ENCODE measurements at places on chromosomes 16 and 17. TPM values are rescaled to one million over a fixed set of nuclear protein-coding genes. Genes with fewer than 3 reads are reported as not detected.

DNA sequence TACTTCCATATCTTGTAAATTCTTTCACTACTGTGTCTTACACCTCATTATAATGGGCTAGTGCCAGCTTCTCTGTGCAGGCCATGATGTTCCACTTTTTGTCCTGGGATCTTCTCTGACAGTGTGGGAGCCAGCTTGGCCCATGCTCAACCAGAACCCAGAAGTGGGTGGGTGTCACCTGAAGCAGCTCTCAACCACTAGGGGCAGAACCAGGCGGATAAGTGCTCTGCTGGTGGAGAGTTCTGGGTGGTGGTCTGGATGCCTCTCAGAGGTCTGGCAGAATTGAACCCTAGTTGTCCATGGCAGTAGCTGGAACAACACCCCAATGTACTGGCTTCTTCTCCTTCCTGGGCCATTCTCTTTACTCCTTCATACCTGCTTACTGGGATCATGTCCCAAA lies 254.1 kb upstream of the N4BP1 start:
- no peak for DNase-seq

GRCh38 chr17:81251709-81252301 lies 12.7 kb downstream of the NDUFAF8 start:
- no peak for DNase-seq

- no peak for DNase-seq
These were observed 7.8 kb upstream of the PRSS21 start for GRCh38 chr16:2809149-2809760.

GRCh38 chr17:71446645-71447437 lies 674.0 kb upstream of the SOX9 start:
- no peak for DNase-seq

- DNase-seq, result no peak
These were observed 2.0 kb downstream of the B3GNT9 start for GRCh38 chr16:67148656-67149275.

- DNase-seq, result no peak
These were observed 387 bp downstream of the MRPL28 start for GRCh38 chr16:369866-370436.

DNA sequence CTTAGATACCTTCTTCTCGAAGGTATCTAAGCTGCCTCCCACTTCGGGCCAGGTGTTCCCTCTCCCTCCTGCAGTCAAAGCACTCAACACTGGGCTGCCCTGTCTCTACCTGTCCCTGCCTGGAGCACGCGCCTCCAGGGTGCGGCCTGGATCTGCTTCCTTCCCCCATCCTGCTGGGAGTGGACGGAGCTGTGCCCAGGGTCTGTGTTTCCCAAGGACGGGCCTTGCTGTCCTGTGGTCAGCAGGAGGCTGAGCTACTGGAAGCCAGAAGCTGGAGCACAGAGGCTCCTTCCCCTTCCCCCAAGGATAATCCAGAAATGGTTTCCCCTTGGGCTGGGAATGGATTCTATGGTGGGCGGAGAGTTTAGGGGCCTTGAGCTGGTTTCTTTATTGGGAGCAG lies 16.7 kb downstream of the LLGL2 start:
- DNase-seq, result no peak

- DNase-seq, result no peak
These were observed 72.1 kb downstream of the BMERB1 start for GRCh38 chr16:15506441-15506840.

DNA sequence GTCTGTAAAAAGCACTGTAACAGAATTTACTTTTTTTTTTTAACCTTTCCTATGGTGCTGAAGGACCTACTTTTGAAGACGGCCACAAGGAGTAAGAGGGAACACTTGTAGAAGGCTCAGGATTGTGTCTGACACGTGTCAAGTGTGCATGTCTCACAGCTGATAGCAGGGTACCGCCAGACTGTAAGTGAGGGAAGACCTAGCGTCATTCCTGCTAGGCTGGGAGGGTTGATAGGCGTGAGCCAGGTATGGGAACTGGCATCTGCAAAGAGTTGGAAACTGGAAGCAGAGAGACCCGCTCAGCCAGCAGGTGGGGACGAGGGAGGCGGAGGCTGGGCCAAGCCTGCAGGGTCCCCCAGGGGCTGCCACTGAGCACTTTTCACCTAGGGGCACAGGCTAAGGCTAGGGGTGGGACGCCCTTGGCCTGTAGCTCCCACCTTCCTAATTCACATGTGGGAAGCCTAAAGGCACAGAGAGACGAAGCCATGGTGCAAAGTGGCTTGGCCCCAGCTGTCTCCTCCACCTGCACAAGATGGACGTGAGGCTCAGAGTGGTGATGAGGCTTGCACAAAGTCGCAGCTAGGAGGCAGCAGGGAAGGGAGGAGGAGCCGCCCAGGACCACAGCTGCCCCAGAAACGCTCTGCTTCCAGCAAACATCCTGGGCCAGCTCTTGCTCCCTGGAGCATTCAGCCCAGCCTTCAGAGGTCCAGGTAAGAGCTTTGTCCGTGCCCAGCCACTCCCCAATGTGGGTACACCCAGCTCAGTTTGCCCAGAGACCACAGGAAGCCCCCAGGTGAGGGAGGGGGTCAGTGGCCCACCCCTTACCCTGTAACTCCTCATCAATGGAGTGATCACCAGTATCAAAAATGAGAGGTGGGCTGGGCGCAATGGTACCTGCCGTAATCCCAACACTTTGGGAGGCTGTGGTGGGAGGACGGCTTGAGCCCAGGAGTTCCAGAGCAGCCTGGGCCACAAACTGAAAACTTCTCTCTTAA lies 18.9 kb downstream of the VASN start:
- no peak for DNase-seq

DNA sequence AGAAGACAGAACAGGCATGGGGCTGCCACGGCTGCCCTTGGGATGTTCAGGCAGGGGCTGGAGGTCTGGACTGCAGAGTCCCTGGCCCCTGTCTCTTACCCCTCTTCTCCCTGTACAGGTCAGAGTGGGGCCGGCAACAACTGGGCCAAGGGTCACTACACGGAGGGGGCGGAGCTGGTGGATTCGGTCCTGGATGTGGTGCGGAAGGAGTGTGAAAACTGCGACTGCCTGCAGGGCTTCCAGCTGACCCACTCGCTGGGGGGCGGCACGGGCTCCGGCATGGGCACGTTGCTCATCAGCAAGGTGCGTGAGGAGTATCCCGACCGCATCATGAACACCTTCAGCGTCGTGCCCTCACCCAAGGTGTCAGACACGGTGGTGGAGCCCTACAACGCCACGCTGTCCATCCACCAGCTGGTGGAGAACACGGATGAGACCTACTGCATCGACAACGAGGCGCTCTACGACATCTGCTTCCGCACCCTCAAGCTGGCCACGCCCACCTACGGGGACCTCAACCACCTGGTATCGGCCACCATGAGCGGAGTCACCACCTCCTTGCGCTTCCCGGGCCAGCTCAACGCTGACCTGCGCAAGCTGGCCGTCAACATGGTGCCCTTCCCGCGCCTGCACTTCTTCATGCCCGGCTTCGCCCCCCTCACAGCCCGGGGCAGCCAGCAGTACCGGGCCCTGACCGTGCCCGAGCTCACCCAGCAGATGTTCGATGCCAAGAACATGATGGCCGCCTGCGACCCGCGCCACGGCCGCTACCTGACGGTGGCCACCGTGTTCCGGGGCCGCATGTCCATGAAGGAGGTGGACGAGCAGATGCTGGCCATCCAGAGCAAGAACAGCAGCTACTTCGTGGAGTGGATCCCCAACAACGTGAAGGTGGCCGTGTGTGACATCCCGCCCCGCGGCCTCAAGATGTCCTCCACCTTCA lies 11.7 kb downstream of the TUBB3 start:
- no peak for DNase-seq

DNA sequence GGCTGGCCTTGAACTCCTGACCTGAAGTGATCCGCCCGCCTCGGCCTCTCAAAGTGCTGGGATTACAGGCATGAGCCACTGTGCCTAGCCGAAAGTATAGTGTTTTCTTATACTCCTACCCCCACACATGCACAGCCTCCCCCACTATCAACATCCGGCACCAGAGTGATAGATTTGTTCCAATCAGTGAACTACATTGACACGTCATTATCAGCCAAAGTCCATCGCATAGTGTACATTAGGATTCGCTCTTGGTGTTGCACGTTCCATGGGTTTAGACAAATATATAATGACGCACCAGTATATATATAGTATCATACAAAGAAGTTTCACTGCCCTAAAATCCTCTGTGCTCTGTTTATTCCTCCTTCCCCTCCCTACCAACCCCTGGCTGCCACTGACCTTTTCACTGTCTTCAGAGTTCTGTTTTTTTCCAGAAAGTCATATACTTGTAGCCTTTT lies 11.9 kb upstream of the TM4SF5 start:
- DNase-seq, result no peak

GRCh38 chr16:55686671-55687070 lies 30.9 kb downstream of the SLC6A2 start:
- DNase-seq, result no peak

GRCh38 chr16:8768692-8769091 lies 28.7 kb downstream of the TMEM186 start:
- DNase-seq, result peak; percentile 12

GRCh38 chr16:79571903-79572535 lies 28.5 kb downstream of the MAF start:
- no peak for DNase-seq

DNA sequence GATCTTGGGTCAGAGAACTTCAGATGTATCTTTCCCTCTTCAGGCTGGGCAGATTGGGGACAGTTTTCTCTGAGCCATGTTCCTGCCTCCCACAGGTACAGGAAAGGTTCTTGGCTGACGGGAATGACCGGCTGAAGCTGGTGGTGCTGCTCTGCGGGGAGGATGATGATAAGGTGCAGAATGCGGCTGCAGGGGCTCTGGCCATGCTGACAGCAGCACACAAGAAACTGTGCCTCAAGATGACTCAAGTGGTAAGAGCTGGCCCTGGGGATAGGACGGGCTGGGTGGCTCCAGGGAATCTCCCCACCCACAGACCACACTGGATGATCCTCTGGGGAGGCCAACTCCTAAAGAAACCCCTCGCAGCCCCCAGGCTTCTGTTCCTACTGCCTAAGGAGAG lies 10.9 kb downstream of the SLC35G3 start:
- peak; percentile 32 for DNase-seq

DNA sequence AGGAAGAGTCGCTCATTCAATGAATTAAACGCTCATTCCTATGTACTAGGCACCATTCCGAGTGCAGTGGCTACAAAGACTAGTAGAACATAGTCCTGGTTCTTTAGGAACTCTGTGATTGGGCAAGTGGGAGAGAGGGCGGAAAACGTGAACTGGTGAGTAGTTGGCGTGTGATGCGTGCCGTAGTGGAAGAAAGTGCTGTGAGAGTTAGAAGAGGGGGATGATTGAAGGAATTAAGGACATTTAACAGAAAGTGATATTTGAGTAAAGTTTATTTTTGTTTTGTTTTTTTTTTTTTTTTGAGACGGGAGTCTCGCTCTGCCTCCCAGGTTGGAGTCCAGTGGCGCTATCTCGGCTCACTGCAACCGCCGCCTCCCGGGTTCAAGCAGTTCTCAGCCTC lies 7.9 kb upstream of the SLFN14 start:
- DNase-seq, result peak; percentile 40

DNA sequence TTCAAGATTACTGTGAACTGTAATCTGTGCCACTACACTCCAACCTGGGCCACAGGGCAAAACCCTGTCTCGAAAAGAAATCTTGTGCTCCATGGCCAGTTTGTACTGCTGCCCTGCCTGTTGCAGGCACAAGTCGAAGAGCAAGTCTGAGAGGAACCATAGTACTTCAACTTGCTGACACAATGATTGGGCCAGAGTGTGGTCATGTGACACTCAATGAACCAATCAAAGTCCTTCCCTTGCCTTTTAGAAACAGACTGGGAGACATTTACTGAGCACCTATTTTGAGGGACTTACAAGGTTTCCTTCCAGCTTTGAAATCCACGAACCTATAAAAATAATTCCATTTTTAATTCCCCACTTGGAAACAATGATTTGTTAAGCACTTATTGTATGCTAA lies 39.8 kb upstream of the TMC5 start:
- no peak for DNase-seq

- no peak for DNase-seq
These were observed 190.7 kb downstream of the C16orf95 start for GRCh38 chr16:87126403-87127025.

- DNase-seq, result peak; percentile 12
These were observed 43.6 kb upstream of the YPEL2 start for GRCh38 chr17:59287891-59288290.

DNA sequence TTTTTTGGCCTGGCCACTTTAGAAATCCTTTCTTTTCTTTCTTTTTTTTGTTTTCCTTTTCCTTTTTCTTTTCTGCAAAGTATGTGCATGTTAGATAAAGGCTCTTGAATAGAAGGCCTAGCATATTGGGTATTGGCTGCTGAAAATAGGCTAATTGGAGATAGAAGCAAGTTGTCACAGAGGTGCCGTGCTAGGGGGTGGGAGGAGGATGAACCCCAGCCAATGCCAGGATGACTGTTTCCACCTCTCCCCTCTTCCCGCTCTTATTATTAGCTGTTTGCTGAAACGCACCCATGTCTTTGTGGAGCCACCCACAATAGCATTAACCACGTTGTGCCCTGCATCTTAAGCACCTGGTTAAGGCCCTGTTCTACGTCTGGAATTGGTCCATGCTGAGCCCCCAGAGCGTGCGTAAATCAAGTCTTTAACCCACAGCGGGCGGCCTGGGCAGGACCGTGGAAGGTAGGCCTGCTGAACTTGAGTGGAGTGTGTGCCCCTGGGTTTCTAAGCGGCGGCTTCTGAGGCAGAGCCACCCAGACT lies 123.6 kb downstream of the MSI2 start:
- no peak for DNase-seq

DNA sequence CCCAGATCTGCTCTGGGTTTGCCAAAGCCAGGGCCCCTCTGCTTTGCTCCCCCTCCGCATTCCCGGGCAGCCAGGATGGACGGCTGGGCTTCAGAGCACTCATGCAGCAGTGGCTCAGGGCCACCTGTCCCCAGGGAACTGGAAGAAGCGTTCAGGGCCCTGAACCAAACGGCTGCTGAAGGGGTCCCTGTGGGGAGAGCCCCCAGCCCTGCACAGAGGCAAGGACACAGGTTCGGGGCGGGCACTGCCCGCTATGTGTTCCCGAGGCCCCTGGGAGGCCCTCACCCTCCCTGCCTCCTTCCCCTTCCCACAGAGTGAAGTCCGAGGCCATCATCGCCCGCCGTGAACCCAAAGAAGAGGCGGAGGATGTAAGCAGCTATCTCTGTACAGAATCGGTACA lies 10.4 kb downstream of the NME3 start:
- DNase-seq, result no peak

DNA sequence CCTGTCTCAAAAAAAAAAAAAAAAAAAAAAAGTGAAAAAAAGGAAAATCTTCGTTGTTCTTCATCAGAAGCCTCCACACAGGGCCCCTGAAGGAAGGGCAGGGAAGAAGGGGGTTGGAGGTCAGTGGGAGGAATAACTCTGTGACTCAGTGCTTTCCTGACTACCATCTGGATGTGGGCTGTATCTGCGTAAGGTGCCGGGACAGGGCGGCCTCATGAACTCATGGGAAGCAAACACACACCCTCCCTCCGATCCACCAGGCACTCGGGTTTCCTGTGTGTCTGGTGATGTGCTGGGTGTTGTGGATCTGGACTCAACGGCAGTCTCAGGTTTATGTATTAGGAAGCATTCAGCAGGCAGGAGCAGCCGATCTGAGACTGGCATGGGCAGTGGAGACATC lies 691.6 kb downstream of the WWOX start:
- DNase-seq, result no peak

The CMTM4 gene
- 15.2 TPM for total RNA-seq

The SMTNL2 gene
- not detected for total RNA-seq

The LRRC59 gene
- 213 TPM for total RNA-seq

The DNAAF8 gene
- 0.81 TPM for total RNA-seq

The CARD14 gene
- total RNA-seq, result not detected

The PRSS36 gene
- 0.10 TPM for total RNA-seq

The KCNJ2 gene
- total RNA-seq, result 0.54 TPM

The P2RX5 gene
- 1.8 TPM for total RNA-seq

The PRSS21 gene
- not detected for total RNA-seq

The ARL4D gene
- 15.1 TPM for total RNA-seq

The KRT33A gene
- total RNA-seq, result 0.17 TPM

The SLFN14 gene
- not detected for total RNA-seq

Data from M059J (cell line).